GM23338 (cell line): ENCODE measurements at places on chromosomes 4 and X. TPM values are rescaled to one million over a fixed set of nuclear protein-coding genes. Genes with fewer than 3 reads are reported as not detected.

GRCh38 chr4:122539861-122540465 lies 80.9 kb downstream of the IL21 start:
- no peak for DNase-seq

The MID2 gene
- polyA plus RNA-seq = 0.31 and 0.84 TPM in 2 replicates

- DNase-seq = no peak
Observed at GRCh38 chr4:83221897-83222441, 62.6 kb downstream of the COQ2 start.

The ATP1B4 gene
- polyA plus RNA-seq = not detected in 2 replicates

GRCh38 chrX:39755143-39756032 lies 342.4 kb downstream of the BCOR start:
- no peak for DNase-seq
